MCF 10A (cell line): ENCODE measurements at places on chromosomes 11 and 22. TPM values are rescaled to one million over a fixed set of nuclear protein-coding genes. Genes with fewer than 3 reads are reported as not detected.

The SLC16A8 gene
- not detected in 2 replicates for total RNA-seq

The MMP12 gene
- not detected in 2 replicates for total RNA-seq

The MS4A15 gene
- total RNA-seq, result not detected in 2 replicates

The ZNRF3 gene
- 7.1 and 7.9 TPM in 2 replicates for total RNA-seq

The RIC3 gene
- 0.65 and 0.96 TPM in 2 replicates for total RNA-seq
